ENCODE measurements at places on chromosomes 13 and 19. TPM values are rescaled to one million over a fixed set of nuclear protein-coding genes. Genes with fewer than 3 reads are reported as not detected.

The RASIP1 gene
- 0.40 TPM for total RNA-seq

The ANKRD24 gene
- total RNA-seq: 0.33 TPM

The IRF3 gene
- 223 TPM for total RNA-seq

DNA sequence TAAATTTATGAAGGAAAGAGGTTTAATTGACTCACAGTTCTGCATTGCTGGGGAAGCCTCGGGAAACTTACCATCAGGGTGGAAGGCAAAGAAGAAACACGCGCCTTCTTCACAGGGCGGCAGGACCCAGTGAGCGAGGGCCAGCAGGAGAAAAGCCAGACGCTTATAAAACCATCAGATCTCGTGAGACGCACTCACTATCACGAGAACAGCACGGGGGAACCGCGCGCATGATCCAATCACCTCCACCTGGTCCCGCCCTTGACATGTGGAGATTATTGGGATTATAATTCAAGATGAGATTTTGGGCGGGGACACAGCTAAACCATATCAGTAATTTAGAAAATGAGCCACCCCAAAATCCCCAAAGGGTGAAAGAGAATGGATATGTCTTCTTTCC is 187.1 kb downstream of the RAP2A start:
- no peak overlapping the region for H3K27ac ChIP-seq
- peaks cover 66% of the 10 kb centered on the region for H3K27me3 ChIP-seq
- no peak overlapping the region for H3K4me3 ChIP-seq
- DNase-seq: no peak
- H3K4me1 ChIP-seq: no peaks in the 10 kb centered on the region

DNA sequence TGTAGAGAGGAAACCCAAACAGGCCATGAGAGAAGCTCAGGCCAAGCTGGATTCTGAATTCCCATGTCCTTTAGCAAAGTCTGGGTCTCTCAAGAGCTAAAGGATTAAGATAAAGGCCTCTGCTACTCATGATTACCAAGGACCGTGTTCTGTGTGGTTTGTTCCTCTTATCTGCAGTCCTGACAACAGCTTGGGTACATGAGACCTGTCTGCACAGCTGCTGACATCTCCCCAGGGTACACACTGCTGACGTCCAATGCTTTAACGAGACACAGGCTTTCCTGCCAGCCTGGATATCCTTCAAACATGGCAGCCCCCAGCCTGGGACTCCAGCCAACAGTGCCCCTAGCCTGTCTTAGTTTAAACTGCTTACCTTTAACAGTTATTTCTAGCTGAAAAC is 211.0 kb downstream of the SLC7A1 start:
- no peaks in the 10 kb centered on the region for H3K36me3 ChIP-seq
- H3K4me3 ChIP-seq: no peak overlapping the region
- 0 out of 2 replicates have a peak, but pooled peaks cover 15% of the 10 kb centered on the region for H3K27me3 ChIP-seq
- H3K4me1 ChIP-seq: no peaks in the 10 kb centered on the region

- peak; percentile 62 for DNase-seq
- H3K4me3 ChIP-seq: peak overlapping the region; percentile 82
- no peaks in the 10 kb centered on the region for H3K36me3 ChIP-seq
- H3K4me1 ChIP-seq: peaks cover 13% of the 10 kb centered on the region
- H3K27me3 ChIP-seq: no peaks in the 10 kb centered on the region
Observed at GRCh38 chr13:98144801-98145350, 2.0 kb downstream of the FARP1 start.

GRCh38 chr19:14127176-14127575 is 9.2 kb downstream of the ASF1B start:
- H3K4me1 ChIP-seq: no peaks in the 10 kb centered on the region
- H3K27ac ChIP-seq: no peak overlapping the region
- no peak for DNase-seq

Measured in PC-3 (cell line).